ENCODE measurements at places on chromosomes 1 and 21. TPM values are rescaled to one million over a fixed set of nuclear protein-coding genes. Genes with fewer than 3 reads are reported as not detected.

The ARHGEF16 gene
- total RNA-seq: 0.32 TPM

The GBP6 gene
- not detected for total RNA-seq

The SGIP1 gene
- 49.2 TPM for total RNA-seq

The PHLDA3 gene
- total RNA-seq: 38.0 TPM

The VASH2 gene
- total RNA-seq: 0.30 TPM

The CYYR1 gene
- 5.5 TPM for total RNA-seq

Data from epithelial cell of umbilical artery (primary cell).